Kasumi-1 (cell line): ENCODE measurements at places on chromosomes 5 and 9.

GRCh38 chr9:129386812-129387177, 208.7 kb upstream of the IER5L start:
- DNase-seq = no peak

DNA sequence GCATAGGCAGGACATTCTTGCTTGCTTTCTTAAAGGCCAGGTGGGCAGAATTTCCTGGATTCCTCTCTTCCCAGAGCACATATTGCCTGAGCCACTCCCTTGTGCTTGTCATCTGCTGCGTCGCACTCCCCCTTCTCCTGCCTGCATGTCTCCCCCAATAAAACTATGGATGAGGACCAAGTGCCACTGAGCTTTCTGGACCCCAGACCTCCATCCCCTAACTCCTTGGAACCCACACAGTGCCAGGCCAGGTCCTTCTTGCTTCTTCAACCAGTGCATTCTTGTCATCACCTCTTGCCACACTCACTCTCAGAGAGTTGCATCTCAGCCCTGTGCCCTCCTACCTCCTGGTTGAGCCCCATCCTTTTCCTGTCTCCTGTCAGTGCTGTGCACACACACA, 157.9 kb upstream of the PANK3 start:
- DNase-seq = no peak

GRCh38 chr9:126947529-126947928, 32.9 kb downstream of the RALGPS1 start:
- no peak for DNase-seq

DNA sequence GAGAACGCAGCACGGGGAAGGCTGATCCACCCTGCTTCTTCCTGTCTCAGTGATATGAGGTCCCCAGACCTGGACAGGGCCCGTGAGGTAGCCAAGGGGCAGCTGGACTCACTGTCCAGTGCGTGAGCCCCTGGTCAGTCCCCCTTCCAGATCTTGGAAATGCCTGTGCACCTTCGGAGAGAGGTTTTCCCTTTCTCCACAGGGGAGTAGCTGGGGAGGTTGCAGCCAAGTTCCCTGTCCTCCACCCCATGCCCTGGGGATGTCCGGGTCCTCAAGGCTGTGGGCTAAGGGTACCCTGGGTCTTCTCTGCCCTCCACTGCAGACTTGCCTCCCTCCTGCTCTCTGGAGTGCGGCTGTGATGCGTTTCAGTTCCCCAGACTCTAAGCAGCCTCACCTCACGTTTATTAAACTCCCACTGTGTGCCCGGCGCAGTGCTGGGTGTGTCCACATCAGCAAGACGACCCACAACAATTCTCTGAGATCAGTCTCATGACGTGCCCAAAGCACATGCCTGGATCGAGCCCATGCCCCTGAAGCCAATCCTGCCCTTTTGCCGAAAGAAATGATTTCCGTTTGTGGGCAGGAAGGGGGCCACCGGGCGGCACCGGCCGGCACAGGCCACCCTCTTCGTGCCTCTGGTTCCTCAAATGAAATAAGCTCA, 101.3 kb upstream of the PHYKPL start:
- no peak for DNase-seq
